ENCODE measurements at places on chromosomes 3 and 15.

GRCh38 chr15:32908135-32908801 is 190.5 kb downstream of the GREM1 start:
- no peak for DNase-seq

DNA sequence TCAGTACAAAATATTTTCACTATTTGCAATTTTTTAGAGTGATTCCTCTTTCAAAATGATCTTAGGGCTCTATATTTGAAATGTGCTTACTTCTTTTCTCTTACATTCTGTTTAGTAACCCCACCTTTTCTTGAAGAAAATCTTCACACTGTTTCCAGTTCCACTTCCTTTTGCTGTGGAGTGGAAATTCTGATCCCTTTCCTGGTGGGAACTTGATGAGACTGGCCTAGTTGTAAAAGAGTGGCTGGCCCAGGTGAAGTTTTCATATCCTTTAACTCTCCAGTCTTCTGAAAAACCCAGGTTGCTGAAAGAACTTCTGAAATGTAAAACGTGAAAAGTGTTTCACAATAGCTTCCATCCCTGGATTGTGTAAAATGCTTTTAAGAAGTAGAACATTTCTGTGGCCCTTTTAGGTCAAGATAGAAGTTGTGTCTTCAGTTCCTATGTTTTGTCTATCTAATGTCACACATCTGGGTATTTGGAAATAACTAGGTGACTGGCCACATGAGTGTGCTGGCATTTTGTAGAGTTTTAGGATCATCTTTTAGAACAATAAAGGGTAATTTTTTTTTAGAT is 84.8 kb upstream of the LRIG1 start:
- no peak for DNase-seq

DNA sequence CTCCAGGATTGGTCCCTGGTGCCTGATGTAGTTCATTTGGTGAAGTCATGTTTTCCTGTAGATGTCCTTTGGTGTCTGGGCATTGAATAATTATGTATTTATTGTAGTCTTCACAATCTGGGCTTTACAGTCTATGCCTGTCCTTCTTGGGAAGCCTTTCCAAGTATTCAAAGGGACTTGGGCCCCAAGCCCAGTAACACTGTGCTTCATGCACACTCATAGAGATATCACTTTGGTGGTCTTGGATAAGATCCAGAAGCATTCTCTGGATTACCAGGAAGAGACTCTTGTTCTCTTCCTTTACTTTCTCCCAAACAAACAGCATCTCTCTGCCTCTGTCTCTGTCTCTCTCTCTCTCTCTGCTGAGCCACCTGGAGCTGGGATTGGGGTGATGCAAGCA is 281.1 kb upstream of the GOLGA6L4 start:
- no peak for DNase-seq

GRCh38 chr3:178343433-178344038 is 192.7 kb upstream of the KCNMB2 start:
- DNase-seq, result no peak

GRCh38 chr3:136021803-136022202 is 56.3 kb downstream of the PPP2R3A start:
- no peak for DNase-seq

GRCh38 chr3:154792828-154793227 is 287.3 kb upstream of the MME start:
- DNase-seq, result no peak

DNA sequence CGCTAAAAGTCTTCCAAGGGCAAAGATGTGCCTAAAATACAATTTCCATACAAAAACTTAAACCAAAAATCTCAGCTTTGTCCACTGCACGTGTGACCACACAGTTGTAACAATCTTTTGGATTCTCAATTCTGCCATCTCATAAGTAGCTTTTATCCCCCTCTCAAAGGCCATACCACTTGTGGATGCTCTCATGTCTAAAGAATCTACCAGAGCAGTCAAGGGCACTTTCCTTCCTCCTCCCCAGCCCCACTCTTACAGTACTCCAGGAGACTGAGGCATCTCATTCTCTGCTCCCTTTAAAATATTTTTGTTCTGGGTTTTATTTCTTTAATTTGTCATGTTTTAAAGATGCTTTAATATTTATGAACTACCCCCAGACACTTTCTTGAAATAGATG is 102.3 kb upstream of the PFN2 start:
- DNase-seq, result no peak

DNA sequence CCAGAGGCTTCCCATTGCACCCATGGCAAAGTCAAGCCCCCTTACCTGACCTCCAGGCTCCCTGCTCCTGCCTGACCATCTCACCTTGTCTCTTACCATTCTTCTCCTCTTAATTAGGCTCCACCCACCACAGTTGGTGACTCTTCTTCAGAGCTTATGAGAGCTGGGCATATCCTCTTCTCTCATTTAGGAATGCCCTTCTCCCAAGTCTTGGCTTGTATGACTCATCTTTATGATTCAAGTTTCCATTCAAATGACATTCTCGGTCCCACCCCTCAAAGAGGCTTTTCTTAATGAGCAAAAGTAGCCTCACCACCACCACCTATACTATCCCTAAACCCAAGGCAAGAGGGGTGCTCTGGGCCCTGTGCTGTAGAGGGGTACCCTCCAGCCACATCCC is 55.3 kb upstream of the NUDT16 start:
- no peak for DNase-seq

- DNase-seq, result no peak
Observed at GRCh38 chr3:115518100-115518852, 105.0 kb upstream of the GAP43 start.

DNA sequence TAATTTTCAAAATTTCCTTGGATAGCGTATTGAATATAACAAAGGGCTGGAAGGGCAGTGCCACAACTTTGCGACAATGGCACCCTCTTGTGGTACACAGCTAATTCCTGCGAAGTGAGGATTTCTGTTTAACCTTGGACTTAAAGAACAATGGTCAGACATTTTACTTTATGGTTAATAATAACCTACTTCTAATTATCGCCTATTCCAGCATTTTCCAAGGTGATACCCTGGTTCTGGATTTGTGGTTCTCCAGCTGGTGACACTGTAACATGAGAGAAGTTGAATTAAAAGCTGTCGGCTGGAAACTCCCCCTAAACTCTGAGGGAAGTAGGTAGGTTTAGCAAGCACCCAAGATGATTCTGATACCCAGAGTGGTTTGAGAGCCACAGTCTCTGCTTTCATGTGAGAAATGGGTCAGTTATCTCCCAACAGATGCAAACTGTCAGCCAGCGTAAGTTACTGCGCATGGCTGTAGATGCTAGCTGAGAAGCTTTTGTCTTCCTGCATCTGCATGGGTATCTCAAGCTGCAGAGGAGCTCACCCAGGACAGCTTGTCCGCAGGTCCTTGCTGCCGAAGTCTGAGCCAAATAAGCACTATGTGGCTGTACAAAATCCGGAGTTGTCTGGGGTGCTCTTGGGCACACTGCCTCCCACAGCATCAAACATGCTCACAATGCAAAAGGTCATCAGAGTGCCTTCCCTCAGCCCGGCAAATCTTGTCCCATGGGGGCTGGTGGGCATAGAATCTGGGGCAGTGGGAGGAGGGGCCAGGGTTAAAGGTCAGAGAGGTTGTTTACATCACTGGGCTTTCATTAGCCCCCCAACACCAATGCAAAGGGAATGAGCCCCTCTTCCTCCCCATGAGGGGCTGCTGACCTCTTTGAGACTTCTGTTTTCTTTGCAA is 6.6 kb upstream of the CHSY1 start:
- DNase-seq, result peak; percentile 61

GRCh38 chr3:7260975-7261374 is 400.1 kb downstream of the GRM7 start:
- no peak for DNase-seq

GRCh38 chr15:93250209-93250608 is 161.2 kb upstream of the RGMA start:
- DNase-seq, result no peak

GRCh38 chr3:153595186-153595815 is 433.3 kb downstream of the RAP2B start:
- DNase-seq, result no peak

DNA sequence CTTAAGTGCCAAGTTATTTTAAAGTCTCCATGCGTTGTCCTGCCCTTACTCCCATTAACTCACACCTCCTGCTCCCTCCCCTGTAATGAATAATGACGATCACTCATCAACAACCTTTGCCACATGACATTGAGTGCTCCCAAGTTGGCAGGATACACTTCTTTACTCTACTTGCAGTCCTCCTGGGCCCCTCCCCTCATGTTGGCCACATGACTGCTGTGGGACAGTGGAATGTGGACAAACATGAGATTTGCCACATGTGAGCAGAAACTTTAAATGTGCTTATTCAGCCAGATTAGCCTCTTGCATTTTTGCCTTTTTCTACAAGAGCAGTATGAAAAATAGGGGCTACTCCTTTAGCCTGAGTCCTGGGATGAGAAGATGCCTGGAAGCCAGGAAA is 167.9 kb downstream of the DCLK3 start:
- no peak for DNase-seq

DNA sequence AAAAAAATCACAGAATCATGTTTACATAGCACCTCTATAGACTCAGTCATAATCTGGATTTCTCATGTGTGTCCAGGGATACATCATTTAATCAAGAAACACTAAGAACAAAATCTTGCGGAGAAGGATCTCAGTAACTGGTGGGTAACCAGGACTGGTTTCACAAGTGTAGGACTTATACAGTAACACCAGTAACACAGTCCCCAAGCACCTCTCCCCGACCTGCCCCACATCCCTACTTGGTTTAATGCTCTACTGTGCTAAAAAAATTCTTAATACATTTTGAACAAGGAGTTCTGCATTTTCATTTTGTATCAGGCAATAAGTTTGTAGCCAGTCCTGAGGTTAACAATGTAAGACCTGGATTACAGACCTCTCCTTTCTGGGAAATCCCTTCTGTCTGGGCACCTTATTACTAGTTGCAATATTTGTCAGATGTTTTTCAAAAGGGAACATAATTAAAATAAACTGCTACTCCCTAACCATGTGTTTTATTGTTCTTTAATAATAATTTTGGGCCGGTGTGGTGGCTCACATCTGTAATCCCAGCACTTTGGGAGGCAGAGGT is 57.6 kb upstream of the BBX start:
- DNase-seq, result no peak

DNA sequence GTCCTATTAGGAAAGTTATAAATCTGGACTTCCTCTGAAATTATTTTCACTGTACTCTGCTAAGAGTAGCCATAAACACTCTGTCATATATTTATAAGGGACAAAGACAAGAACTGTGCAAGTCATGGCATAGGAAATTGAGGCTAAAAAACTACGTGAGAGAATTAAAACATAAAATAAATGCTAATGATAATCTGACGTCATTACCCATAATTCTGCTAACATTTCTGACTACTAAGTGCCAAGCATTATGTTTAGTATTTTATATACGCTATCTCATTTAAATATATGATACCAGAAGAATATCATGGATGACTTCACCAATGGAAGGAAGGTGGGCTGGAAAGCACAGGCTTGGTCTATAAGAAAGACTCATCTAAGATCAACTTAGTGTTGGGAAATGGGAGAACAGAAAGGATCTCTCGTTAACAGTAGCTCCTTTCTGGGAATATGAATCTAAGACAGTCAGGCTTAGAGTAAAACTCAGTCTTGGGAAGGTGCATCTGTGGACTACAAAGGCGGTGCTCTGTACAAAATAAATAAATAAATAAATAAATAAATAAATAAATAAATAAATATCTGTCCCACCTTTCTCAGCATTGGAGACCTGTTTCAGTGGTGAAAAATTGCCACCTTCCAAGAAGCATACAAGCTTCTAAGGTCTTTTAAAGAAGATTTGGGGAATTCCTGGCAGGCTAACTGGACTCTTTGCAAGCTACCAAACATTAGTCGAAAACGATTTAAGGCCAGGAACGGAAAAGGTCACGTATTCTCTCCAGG is 267.4 kb downstream of the CGGBP1 start:
- no peak for DNase-seq

GRCh38 chr3:111581403-111582119 is 13.6 kb downstream of the ZBED2 start:
- no peak for DNase-seq

- no peak for DNase-seq
Observed at GRCh38 chr3:129613367-129613740, 6.9 kb upstream of the PLXND1 start.

DNA sequence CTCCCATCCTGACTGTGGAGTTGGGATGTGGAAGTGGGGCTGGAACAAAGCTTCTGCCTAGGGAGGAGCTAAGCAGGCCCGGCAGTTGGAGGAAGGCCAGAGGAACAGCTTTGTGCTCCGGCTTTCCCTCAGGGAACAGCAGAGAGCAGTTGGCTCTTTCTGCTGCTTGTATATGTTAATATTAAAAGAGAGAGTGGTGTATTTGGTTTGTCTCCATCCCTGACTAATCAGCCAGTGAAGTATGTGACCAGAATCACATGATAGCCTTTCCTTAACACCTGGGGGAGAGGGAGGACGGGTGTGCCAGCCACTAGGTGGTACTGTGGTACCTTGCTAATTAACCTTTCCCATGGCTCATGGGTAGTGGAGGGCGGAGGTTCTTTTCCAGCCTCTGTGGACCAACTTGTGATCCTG is 10.0 kb downstream of the EIF2B5 start:
- no peak for DNase-seq

- DNase-seq, result peak; percentile 29
Observed at GRCh38 chr15:59283717-59284391, 77.2 kb downstream of the LDHAL6B start.

DNA sequence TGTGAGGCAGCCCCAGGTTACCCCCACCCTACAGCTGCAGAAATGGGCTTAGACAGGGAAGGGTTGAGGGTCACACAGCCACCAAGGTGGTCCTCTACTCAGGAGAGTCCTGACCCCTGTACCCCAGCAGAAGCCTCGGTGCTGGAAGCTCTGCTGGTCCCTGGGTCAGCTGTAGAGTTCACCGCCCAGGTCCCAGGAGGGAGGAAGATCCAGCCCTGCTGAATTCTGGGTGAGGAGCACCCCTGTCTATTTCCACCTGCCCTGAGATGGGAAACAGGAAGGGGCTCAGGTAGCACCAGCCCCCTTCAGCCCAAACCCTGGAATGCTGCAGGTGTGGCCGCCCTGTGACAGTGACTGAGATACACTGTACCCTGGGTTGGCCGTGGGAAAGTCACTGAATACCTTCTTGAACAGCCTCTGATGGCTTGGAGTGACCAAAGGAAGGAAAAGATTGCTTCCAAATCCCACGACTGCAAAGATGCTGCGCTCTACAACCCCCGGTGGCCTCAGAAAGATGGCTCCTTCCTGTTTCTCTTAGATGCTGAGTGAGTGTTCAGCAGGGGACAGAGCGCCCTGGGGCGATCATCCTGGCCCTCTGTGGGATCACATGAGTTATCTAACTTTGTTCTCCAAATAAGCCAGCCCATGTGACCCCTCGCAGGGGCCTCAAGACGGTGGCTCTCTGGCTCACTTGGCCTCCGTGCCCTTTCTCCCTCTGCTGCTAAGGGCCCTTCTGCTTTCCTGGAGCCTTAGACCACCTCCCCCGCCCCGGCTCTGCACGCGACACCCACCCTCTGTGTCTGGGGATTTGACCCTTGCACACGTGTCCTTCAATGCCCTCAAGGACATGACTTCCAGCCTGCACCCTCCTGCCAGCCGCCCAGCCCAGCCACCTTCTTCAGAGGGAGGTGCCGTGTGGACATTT is 141.9 kb downstream of the NSMCE3 start:
- DNase-seq, result no peak
